HCT116 (cell line): ENCODE measurements at places on chromosomes 1 and 21.

DNA sequence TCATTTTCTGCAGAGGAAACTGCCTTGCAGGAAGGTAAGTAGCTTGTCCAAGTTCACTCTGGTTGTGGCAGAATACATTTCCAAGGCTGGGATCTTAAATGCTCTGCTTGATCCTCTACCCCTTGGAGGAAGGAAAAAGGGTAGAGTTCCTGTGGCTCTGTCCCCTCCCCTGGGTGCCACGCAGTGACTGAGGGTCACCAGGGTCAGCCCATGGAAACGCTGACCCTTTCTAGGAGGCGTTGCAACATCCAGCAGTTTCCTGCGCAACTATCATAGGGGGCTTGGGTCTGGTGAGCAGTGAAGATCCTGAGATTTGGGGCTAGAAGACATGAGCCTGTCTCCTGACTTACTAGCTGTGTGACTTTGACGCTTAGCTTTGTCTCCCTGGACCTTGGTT lies 29.4 kb upstream of the EPS8L3 start:
- DNase-seq = no peak

DNA sequence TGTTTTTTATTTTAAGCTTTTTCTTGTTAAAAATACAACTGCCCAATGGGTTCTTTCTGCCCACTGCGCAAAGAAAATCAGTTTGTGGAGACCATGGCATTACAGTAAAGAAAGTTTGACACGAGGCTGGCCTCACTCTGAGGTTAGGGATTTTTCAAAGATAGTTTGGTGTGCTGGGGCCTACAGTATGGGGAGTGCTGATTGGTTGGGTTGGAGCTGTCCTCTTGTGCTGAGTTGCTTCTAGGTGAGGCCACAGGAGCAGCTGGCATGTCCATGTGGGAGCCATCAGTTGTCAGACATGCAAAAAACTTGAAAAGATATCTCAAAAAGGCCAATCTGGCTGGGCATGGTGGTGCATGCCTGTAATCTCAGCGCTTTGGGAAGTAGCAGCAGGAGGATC lies 14.0 kb downstream of the OSBPL9 start:
- DNase-seq = no peak

- DNase-seq = no peak
Observed at GRCh38 chr1:152646656-152647055, 16.5 kb upstream of the LCE2D start.

DNA sequence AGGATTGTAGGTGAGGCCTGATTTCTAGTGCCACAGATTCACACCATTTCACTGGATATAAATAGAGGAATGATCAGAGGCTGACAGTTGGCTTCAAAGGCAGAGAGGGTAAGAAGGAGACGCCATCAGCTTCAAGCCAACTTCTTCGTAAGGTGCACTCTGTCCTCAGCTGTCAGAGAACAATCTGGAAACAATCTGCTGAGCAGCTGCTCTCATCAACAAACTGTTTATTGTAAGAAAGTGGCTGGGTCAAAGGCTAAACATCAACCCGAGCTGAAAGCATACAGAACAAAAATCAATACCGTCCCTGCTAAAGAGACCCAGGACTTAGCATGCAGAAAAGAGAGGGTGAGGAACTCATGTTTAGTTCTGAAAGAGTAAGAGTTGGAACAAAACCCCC lies 48.2 kb downstream of the HLCS start:
- no peak for DNase-seq

- no peak for DNase-seq
Observed at GRCh38 chr1:41471658-41472057, 12.8 kb downstream of the EDN2 start.

- no peak for DNase-seq
Observed at GRCh38 chr1:229272164-229273158, 1.6 kb downstream of the RAB4A start.

DNA sequence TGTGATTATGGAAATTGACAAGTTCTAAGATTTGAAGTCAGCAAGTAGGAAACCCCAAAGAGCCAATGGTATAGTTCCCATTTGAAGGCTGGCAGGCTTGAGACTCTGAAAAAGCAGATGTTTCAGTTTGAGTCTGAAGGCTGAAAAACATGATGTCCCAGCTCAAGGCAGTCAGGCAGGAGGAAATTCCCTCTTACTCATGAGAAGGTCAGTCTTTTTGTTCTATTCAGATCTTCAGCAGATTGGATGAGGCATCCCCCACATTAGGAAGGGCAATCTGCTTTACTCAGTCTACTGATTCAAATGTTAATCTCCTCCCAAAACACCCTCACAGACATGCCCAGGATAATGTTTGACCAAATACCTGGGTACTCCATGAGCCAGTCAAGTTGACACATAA lies 372.5 kb upstream of the ST6GALNAC5 start:
- DNase-seq = no peak

GRCh38 chr1:167799747-167800146 lies 78.0 kb downstream of the MPZL1 start:
- DNase-seq = no peak

- DNase-seq = no peak
Observed at GRCh38 chr1:66402194-66402593, 131.8 kb upstream of the SGIP1 start.

DNA sequence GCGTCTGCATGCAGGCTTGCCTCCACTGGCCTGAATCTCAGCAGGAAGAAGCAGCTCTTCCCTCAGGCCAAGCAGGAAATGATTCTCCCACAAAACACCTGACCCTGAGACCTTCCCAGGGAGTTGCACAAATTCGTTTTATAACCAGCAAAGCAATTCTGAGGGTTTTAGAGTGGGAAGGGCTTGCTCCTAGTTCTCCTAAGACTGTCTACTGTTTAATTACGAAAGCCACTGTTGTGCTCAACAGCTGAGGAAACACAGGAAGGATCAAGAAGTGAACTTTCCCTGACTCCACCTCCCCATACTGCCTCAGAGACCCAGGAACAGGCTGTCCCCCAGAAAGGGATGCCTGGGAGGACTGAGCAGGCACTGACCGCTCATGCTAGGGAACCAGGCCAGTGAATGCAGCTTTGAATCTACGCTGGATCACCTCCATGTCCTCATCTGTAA lies 37.0 kb upstream of the PUM1 start:
- no peak for DNase-seq

DNA sequence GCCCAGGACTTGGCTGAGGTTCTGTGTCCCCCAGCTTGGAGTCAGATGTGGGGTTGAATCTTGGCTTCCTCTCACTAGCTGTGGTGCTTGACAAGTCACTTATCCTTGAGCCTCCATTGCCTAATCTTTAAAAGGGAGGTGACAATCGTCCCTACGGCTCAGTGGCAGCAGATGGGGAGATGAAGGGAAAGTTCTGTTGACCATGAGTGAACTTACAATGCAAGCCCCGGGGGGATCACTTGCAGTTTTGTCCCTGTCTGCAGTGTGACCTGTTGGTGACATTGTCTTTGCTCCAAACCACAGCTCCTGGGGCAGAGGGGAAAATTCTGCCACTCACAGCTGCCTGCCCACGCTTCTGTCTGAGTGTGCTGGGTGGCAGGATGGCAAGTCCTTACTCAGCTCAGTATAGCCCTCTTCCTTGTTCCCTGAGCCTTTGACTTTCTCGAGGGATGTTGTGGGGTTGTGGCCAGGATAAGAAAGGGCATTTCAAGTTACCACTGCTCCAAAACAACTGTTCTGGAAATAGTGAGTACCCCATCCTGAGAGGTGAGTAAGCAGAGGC lies 1.7 kb downstream of the PCSK9 start:
- no peak for DNase-seq

DNA sequence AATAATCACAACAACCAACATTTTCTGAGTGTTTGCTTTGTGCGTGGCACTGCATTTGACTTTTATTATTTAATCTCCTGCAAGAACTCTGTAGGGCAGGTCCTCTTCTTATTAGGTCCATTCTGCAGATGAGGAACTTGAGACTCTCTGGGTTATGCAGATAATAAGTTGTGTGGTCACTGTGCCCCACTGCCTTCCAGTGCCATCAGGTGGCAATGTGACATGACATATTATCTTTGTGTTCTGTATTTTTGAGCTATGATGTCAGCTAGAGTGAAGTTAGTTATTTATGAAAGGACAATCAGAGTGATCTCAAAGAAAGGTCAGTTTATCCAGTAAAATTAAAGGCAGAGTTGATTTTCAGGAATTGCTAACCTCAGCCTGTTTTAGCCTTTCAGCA lies 196.0 kb downstream of the FMN2 start:
- DNase-seq = no peak

DNA sequence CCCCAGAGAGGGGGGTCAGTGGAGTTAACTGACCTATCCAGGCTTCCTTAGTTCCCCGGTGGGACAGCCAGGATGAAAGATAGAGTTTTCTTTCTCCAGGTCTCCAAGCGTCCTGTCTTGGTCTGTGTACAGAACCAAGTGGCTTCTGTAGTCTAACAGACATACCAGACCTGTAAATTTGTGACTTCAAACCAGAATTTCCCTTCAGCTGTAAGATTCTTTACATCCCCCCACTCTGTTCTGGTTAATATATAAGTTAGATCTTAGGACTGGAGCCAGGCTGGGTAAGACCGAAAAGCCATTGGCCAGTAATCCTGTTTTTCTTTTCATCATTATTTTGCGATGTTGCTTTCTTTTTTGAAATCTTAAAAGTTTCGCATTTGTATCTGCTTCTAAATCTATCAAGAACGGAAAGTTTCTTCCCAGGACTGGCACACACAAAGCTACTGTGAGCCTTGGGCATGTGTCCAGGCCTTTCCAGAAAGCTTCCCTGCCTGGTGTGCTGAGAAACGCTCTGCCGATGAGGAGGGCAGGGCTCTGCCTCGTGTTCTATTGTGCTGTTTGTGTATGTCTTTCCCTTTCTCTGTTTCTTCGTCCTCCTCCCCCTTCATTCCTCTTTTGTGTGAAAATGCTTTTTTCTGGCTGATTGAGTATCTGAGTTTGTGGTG lies 72.3 kb downstream of the RGL1 start:
- no peak for DNase-seq

GRCh38 chr1:104029456-104029970 lies 279.8 kb downstream of the AMY1C start:
- no peak for DNase-seq
